ENCODE measurements at places on chromosomes 4 and X. TPM values are rescaled to one million over a fixed set of nuclear protein-coding genes. Genes with fewer than 3 reads are reported as not detected.

DNA sequence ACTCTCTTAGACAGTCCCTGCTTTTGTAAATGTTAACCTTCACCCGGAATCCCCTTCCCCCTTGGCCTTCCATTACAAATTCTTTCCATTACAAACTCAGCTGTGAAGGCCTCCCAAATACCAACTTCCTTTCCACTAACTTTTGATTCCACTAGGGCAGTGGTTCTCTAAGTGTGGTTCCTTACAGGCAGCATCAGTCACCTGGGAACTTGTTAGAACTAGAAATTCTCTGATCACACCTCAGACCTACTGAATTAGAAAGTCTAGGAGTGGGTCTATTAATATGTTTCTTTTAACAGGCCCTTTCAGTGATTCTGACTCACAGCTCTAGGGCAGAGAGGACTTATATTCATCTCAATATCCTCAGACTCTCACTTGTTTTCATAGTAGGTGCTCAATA lies 19.0 kb upstream of the MRPL1 start:
- no peak for DNase-seq

GAGE12H gene
- not detected for polyA plus RNA-seq

MAGEB6B gene
- not detected for polyA plus RNA-seq

RAB41 gene
- polyA plus RNA-seq, result not detected

DNA sequence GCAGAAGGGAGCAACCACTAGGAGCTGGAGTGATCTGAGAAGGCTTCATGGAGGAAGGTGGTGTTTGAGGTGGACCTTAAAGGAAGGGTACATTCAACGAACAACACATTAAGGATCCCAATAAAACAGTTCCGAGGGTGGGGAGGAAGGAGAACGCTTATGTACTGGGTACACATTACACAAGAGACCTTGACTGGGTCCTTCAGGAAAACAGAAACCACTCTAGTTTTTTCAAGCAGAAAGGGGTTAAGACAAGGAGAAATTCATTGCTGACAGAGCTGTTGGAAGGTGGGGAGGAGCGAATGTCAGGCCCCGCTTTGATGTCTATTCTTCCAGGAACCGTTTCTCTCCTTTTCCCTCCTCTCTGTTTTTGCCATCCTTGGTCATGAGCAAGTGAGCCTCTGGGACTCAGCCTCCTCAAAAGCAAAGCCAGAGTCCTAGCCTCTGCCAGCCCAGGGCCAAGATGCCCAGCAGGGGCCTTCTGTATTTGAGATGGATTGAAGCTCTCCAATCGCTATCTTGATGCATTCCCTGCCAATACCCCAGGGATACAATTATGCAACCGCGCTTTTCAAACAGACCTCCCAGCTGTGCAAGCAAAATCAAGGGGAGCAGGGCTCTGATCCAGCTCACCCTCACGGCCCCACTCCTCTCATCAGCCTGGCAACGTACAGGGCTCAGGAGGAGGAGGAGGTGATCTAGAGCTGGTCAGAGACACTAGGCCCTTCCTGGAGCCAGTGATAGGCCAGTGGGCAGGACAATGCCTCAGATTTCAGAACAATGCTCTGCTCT lies 48.4 kb downstream of the ZBTB49 start:
- no peak for DNase-seq

SHROOM2 gene
- polyA plus RNA-seq, result 0.63 TPM
